ENCODE measurements at places on chromosomes 5 and 9.

DNA sequence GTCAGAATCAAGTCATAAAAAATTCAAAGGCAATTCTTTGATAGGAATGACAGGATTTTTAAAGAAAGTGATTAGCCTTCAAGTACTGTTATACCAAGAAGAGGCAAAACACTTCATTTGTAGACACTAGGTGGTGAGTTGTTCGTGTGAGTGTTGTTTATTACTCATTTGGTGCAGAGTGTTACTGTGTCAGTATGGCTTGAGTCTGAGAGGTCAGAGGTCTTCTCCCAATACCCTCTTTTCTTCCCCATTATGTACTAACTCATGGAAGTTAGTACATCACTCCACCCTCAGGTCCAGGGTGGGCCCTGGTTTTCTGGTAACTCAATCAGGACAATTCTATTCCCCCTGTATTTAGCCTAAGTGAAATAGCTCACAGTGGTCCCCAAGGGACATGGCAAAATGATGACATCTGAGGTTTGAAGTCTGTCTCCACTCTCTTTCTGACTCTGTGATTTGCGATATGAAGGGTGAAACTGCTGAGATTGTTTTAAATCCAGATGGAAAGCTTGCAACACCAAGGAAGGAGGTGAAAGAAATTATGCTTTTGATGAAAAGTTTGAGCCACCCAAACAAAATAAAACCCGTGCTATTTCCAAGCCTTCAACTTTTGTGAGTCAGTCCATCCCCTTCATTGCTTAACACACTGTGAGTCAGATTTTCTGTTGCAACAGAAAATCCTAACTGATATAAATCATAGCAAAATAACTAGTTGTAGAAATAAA, 56.8 kb downstream of the NUDT12 start:
- no peak for DNase-seq

GRCh38 chr5:88695931-88696330, 187.1 kb downstream of the MEF2C start:
- DNase-seq, result no peak

- no peak for DNase-seq
Observed at GRCh38 chr5:18932081-18932480, 1055.9 kb downstream of the CDH18 start.

DNA sequence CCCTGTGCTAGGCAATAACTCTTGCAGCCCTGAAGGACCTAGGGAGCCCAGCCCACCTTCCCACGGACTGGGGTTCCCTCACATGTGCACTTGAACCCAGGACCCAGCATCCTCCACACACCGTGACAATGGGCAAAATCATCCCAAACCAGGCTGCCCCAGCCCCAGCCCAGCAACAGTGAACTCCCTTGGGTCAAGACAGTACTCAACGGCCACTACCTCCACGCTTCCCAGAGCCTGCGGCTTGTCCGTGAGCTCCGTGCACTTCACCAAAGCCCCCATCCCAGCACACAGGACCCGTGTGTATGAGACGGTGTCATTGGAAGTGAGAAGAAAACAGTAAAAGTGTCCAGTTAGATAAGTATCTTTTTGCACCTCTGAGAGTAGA, 55.8 kb downstream of the IPPK start:
- no peak for DNase-seq

- peak; percentile 31 for DNase-seq
Observed at GRCh38 chr5:151595411-151595826, 4.3 kb upstream of the FAT2 start.

DNA sequence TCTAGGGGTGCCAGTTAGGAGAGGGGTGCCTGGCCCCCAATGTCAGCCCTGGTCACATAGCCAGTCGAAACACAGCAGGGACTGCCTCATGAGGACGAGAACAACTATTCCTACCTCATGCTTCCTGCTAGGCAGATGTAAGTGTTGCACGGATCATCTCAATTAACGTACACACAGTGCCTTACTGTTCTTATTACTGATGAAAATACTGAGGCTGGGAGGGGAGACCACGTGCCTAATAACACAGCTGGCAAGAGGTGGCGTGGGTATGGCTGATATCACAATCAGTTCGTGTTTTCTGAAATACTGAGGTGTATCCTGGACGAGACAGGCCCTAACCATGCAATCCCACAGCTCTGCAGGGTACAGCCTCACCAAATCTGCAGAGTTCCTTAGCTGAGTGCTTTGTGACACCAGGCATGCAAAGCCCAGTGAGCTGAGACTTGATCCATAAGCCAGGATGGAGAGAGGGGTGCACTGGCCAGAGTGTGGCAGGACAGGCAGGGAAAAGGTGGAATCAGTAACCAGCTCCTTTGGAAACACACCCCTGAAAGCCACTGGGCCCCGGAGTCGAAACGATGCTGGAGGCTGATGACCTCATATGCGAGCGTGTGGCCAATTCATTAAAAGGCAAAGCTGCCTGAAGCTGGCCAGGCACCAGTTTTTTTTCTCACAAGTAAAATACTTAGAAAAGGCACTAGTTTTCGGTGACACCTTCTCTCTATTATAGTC, 63.9 kb downstream of the PRRT1B start:
- DNase-seq, result peak; percentile 51

DNA sequence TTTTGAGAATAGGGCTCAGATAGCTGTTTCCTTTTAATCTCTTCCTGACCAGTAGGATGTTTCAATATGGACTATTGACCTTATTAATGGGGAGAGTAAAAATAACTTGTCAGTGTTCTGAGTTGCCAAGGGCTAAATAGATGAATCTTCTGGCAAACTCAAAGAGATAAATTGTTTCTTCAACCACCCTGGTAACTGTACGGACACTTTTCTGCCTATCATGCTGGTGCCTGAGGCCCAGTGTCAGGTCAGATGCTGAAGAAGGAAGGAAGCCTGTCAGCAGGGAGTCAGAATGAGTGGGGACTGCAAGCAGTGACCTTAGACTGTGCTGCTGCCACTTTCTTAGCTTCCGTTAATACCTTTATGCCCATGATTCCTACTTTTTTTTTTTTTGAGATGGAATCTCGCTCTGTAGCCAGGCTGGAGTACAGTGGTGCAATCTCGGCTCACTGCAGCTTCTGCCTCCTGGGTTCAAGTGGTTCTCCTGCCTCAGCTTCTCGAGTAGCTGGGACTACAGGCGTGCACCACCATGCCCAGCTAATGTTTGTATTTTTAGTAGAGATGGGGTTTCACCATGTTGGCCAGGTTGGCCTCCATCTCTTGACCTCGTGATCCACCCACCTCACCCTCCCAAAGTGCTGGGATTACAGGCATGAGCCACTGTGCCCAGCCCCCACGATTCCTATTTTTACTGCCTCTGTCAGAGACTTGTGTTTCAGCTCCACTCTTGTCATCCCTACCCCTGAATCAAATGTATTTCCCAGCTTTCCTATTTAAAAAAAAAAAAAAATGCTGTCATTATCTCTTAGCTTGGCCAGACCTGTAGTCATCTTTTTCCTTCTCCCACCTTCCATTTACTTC, 33.7 kb downstream of the TGFBR1 start:
- DNase-seq, result no peak

DNA sequence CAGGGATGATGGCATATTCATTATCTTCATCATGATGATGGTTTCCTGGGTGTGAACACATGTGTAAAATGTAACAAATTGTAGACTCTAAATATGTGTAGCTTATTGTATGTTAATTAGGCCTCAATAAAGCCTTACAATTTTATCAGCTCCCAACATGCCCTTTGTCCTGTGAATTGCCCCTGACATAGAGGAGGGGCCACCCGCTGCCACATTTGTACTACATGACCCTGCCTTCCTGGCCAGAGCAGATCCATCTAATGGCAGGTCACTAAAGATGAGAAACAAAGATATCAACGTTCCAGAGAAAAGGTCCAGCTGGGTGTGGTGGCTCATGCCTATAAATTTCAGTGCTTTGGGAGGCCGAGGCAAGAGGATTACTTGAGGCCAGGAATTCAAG, 117.2 kb downstream of the CAAP1 start:
- DNase-seq, result no peak

DNA sequence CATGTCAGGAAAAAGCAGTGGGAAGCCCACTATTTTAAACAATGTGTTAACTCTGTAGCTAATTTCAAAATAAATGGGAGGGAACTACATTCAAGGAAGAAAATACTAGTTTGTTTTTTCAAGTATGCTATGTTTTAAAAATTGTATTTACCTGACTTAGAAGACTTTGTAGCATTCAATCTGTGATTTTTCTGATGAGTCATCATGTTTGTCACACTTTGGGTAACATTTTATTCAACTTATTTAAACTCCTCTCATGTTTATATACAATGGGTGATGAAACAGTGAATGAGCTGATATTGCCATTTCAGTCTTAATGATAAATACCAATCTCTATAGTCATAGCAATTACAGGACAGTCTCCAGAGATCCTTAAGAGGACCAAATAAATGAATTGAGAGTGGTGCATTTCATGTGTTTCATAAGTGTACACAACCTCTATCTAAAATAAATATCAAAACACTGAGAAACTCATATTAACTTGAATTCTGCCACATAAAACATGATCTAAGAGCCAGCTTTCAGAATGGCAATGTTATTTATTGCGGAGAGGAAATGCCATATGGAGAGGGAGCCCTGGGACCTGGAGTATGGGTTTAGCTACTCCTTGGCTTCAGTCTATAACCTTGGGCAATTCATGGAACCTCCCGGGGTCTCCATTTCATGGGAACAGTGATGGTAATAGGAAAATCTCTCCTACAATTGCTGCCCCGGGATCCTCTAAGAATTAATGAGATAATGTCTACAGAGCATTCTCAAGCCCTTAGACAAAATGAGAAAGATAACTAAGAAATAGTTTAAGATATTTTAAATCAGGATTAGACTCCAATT, 913.9 kb downstream of the TLE4 start:
- DNase-seq, result no peak

DNA sequence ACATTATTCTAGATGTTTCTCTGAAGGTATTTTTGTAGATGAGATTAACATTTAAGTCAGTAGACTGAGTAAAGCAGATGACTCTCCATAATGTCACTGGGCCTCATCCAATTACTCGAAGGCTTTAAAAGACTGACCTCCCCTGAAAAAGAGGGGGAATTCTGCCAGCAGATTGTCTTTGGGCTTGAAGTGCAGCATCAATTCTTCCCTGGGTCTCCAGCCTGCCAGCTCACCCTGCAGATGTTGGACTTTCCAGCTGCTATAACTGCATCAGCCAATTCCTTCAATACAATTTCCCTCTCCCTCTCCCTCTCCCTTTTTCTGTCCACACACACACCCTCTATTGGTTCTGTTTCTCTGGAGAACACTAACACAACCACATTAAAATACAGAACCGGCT, 472.8 kb downstream of the SPOCK1 start:
- DNase-seq, result no peak

- peak; percentile 53 for DNase-seq
Observed at GRCh38 chr5:53478411-53479044, 1.9 kb upstream of the FST start.

- DNase-seq, result no peak
Observed at GRCh38 chr5:71652803-71653543, 65.8 kb downstream of the MCCC2 start.

- DNase-seq, result peak; percentile 46
Observed at GRCh38 chr5:135019314-135019713, 14.7 kb downstream of the PITX1 start.

DNA sequence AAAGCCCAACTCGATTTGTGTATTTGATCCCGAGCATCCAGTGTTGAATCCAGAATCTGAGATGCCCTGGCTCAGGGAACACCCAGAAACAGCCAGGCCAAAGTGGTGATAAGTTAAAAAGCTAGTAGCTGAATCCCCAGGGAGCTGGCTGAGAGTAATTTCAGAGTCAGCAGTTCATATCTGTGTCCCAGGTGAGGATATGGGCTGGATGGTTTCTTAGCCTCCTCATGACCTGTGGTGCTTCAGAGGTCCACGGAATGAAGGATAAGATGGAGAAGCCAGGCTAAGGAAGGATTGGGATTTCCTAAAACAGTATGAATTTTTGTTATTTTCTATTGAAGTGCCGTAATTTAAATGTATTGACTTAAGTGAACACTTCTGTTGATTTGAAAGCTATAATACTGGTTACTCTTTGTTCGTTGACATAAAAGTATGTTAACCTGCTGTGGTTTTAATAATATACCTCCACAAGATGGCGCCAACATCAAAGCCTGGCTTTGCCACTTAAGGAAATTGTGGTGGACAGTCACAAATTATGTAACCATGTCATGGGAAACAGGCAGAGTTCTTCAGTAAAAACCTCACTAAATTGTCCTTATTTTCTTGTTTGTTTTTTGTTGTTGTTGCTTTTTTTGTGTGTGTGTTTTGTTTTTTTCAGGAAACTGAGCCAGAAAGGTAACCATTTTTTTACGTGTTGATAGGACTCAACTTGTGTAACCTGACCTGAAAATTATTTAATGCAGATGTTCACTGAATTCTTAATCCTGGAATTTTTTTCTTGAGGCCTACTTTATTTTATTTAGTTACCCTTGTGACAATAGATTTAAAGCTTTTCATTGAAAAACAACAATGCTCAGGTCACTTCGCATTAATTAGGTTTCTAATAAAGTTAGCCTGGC, 11.4 kb downstream of the MTAP start:
- DNase-seq, result peak; percentile 23

GRCh38 chr5:40578501-40579451, 100.9 kb upstream of the PTGER4 start:
- no peak for DNase-seq

- DNase-seq, result no peak
Observed at GRCh38 chr9:34578241-34579103, 11.1 kb downstream of the CNTFR start.
